ENCODE measurements at places on chromosomes 4 and X. TPM values are rescaled to one million over a fixed set of nuclear protein-coding genes. Genes with fewer than 3 reads are reported as not detected.

ZFYVE28 gene
- 5.3 TPM for total RNA-seq

SULT1E1 gene
- 0.52 TPM for total RNA-seq

DNA sequence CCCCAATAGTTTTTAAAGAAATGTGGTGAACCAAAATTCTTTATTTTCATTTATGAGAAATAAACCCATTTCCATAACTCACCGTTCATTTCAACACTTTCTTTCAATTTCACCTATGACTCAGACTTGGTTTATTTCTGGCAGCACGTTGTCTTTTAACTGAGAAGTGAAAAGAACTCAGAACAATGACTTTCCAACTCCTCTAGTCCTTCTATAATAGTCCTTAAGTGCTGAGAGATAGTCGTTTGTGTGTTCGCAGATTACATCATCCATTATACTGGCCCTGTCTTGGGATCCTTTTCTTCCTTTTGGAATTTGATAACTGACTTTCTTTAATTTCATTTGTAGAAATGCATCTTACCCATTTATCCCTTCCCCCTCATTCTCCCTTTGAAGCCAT lies 113.6 kb downstream of the GLUD2 start:
- no peak for ATAC-seq

GRCh38 chr4:95095348-95095974 lies 337.7 kb downstream of the BMPR1B start:
- ATAC-seq, result no peak

GAGE12H gene
- not detected for total RNA-seq

TLR2 gene
- total RNA-seq, result 7.0 TPM

APLN gene
- total RNA-seq, result 0.28 TPM

- ATAC-seq, result no peak
Measured at GRCh38 chrX:5236749-5237148, 991.9 kb downstream of the NLGN4X start.

- ATAC-seq, result peak; percentile 90
Measured at GRCh38 chrX:77668391-77669237, 117.4 kb downstream of the ATRX start.

CC2D2A gene
- total RNA-seq, result 9.6 TPM

SPOCK3 gene
- total RNA-seq, result not detected

GRCh38 chr4:78457751-78458150 lies 93.8 kb upstream of the ANXA3 start:
- ATAC-seq, result no peak

- ATAC-seq, result no peak
Measured at GRCh38 chrX:106706466-106706865, 20.0 kb upstream of the RNF128 start.

- ATAC-seq, result no peak
Measured at GRCh38 chr4:151614561-151614960, 146.2 kb downstream of the GATB start.

- ATAC-seq, result no peak
Measured at GRCh38 chr4:170697045-170697444, 607.3 kb upstream of the AADAT start.

DNA sequence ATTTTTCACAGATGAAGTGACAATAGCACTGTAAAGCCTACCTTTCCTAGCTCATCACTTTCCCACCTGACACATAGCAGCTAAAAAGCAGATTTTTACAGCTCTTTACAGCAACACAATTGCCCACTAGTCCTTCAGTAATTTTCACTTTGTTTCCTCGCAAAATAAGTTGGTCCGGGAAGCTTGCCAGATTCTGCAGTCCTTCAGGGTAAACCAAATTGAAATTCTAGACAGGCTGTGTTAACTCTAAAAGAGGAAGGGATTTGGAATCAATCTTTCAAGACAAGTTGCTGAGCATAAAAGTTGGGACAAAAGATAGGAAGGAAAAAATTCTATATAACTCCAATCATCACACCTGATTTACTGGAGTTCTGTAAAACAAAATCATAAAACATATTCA lies 8.7 kb downstream of the C1QTNF7 start:
- no peak for ATAC-seq

PDE6B gene
- total RNA-seq, result 0.88 TPM

DNA sequence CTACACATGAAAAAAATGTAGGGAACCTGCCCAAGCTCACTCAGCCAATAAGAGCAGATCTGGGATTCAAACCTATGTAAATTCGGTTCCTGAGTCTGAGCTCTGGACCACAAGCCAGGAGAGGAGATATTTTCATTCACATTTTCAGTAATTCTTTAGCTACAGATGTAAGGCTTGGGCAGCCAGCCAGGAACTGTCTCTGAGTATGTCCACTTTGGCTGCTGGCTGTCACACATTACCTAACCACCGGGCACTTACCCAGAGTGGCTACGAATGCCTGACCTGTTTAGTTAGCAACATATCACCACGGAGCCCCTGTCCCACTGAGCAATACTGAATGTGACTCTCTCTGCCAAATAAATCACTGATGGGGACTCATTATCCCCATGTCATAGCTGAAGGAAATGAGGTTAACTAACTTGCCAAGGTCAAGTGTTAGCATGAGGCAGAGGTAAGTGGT lies 15.3 kb downstream of the USP46 start:
- ATAC-seq, result no peak

DNA sequence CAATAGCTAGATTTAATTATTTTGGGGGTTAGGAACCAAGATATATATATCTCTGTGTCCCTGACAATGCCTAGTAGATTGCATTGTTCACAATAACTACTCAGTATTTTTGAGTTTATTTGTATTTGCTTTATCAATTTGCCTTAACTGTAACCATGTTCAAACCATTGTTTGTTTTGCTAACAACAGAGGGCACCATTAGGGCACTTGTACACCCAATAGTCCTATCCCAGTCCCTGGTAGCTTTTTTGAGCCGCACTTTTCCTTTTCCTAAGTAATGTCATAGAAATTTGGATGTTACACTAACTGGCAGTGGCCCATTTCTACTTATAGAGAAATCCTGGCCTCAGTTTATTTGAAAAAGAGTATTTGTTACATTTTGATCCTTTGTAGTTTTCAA lies 575 bp upstream of the KLHL5 start:
- no peak for ATAC-seq

DNA sequence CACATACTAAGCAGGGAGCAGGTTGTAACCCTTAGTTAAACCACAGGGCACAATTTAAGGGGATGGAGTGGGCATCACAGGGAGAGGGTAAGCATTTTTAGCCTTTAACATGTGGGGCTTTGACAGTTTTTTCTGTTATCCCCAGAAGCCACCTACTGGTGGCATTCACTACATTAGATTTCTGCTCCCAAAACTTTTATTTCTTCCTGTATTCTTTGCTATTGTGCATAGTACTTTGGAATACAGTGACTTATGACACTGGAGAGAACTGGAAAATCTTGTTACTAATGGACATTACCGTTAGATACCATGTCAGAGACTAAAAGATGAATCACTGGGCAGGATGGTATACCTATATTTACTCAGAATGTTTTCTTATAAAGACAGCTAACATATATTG lies 7.3 kb downstream of the TRIM75 start:
- peak; percentile 54 for ATAC-seq

- no peak for ATAC-seq
Measured at GRCh38 chrX:13716905-13717304, 17.5 kb downstream of the TRAPPC2 start.

RAB39B gene
- not detected for total RNA-seq

DNA sequence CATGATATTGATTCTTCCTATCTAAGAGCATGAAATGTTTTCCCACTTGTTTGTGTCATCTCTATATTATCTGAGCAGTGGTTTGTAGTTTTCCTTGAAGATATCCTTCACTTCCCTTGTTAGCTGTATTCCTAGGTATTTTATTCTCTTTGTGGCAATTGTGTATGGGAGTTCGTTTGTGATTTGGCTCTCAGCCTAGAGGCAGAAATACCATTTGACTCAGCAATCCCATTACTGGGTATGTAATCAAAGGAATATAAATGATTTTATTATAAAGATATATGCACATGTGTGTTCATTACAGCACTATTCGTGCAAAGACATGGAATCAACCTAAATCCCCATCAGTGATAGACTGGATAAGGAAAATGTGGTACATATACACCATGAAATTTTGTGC lies 172.7 kb upstream of the IL15 start:
- ATAC-seq, result no peak

SERTM2 gene
- not detected for total RNA-seq

HTR2C gene
- not detected for total RNA-seq

DNA sequence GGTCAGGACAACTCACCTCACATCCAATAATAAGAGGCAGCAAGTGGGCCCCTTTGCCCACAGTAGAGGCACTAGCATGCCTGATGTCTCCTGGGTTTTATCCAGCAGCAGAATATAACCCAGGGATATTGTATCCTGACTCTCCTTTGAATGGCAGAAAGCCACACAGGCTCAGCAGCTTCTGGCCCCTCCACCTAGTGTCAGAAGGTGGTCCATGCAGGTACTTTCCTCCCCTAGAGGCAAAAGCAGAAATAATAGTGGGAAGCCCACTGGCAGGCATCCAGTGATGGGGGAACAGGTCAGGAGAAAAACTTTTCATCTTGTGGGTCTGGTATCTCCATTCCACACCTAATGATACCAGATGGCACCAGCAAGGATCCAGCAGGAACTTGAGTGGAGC lies 75.5 kb upstream of the IRS4 start:
- ATAC-seq, result no peak

- ATAC-seq, result no peak
Measured at GRCh38 chr4:5878359-5878758, 14.5 kb downstream of the CRMP1 start.

FAAH2 gene
- 4.8 TPM for total RNA-seq

GRCh38 chrX:126855839-126856524 lies 36.5 kb downstream of the PRR32 start:
- ATAC-seq, result no peak

- ATAC-seq, result peak; percentile 28
Measured at GRCh38 chr4:2365054-2365912, 53.2 kb downstream of the ZFYVE28 start.

TMEM35A gene
- total RNA-seq, result 1.1 TPM
